CD8-positive, alpha-beta memory T cell (primary cell): ENCODE measurements at places on chromosomes 2 and 18. TPM values are rescaled to one million over a fixed set of nuclear protein-coding genes. Genes with fewer than 3 reads are reported as not detected.

CRACDL gene
- 0.27 TPM for total RNA-seq

DNA sequence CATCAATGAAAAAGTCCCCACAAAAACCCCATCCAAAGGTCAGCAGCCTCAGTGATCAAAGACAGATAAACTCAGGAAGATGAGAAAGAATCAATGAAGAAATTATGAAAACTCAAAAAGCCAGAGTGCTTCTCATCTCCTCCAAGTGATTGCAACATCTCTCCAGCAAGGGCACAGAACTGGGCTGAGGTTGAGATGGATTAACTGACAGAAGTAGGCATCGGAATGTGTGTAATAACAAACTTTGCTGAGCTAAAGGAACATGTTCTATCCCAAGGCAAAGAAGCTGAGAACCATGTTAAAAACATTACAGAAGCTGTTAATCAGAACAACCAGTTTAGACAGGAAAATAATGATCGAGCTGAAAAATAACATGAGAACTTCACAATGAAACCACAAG lies 442.8 kb upstream of the SYT4 start:
- no peak overlapping the region for H3K27ac ChIP-seq
- H3K27me3 ChIP-seq = no peaks in the 10 kb centered on the region
- no peaks in the 10 kb centered on the region for H3K4me1 ChIP-seq
- H3K4me3 ChIP-seq = no peak overlapping the region

- H3K4me3 ChIP-seq = no peak overlapping the region
- no peak overlapping the region for H3K27ac ChIP-seq
- no peaks in the 10 kb centered on the region for H3K4me1 ChIP-seq
- no peaks in the 10 kb centered on the region for H3K36me3 ChIP-seq
- DNase-seq = no peak
Measured at GRCh38 chr2:211068108-211068780, 511.8 kb downstream of the CPS1 start.

GRCh38 chr18:6362559-6363129 lies 52.1 kb downstream of the L3MBTL4 start:
- H3K36me3 ChIP-seq = no peaks in the 10 kb centered on the region
- H3K27ac ChIP-seq = no peak overlapping the region
- H3K4me3 ChIP-seq = no peak overlapping the region
- no peaks in the 10 kb centered on the region for H3K4me1 ChIP-seq
- no peaks in the 10 kb centered on the region for H3K27me3 ChIP-seq

- DNase-seq = no peak
- no peak overlapping the region for H3K4me3 ChIP-seq
- H3K27me3 ChIP-seq = no peaks in the 10 kb centered on the region
- no peaks in the 10 kb centered on the region for H3K4me1 ChIP-seq
- no peak overlapping the region for H3K27ac ChIP-seq
Measured at GRCh38 chr2:128438586-128438985, 119.9 kb upstream of the HS6ST1 start.

- H3K27me3 ChIP-seq = no peaks in the 10 kb centered on the region
- no peak for DNase-seq
- H3K27ac ChIP-seq = no peak overlapping the region
- no peak overlapping the region for H3K4me3 ChIP-seq
Measured at GRCh38 chr18:59671551-59671950, 25.7 kb downstream of the CCBE1 start.

DNA sequence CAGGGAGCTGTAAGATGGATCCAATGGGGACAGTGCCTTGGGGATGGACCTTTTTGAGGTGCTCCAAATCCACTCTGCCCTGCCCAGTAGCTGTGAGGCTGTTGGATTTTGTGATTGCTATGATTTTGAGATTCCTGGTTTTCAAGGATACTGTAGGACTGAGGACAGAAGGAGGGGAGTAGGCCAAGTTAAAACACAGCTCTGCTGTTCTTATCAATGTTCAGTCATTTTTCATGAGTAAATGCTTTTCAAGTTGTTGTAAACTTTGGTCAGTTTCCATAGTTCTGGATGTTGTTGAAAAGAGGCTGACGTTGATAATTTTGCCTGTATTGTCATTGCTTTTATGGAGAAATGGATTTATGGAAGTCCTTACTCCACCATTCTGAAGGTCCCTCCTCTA lies 361.2 kb downstream of the ZNF516 start:
- H3K4me1 ChIP-seq = no peaks in the 10 kb centered on the region
- no peaks in the 10 kb centered on the region for H3K27me3 ChIP-seq
- no peaks in the 10 kb centered on the region for H3K36me3 ChIP-seq
- no peak overlapping the region for H3K27ac ChIP-seq

DNA sequence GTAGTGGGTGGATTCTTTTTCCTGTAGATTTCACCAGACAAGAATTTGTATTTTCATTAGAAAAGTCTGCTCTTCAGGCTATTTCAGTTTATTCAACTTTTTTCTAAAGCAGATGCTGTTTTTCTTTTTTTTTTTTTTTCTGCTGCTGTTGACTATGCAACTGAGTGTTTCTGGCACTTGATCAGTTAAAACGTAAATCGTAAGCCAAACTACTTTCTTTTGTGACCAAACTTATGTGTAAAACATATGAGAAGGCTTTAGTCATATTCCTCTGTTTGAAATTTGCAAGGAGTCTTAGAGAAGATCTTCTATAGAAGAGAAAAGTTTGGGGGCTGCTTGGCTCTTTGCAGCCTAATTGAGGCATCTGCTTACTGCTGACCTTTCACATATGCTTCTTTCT lies 170.1 kb downstream of the PARD3B start:
- no peak overlapping the region for H3K27ac ChIP-seq
- H3K4me1 ChIP-seq = no peaks in the 10 kb centered on the region
- no peaks in the 10 kb centered on the region for H3K27me3 ChIP-seq
- no peak overlapping the region for H3K4me3 ChIP-seq

DNA sequence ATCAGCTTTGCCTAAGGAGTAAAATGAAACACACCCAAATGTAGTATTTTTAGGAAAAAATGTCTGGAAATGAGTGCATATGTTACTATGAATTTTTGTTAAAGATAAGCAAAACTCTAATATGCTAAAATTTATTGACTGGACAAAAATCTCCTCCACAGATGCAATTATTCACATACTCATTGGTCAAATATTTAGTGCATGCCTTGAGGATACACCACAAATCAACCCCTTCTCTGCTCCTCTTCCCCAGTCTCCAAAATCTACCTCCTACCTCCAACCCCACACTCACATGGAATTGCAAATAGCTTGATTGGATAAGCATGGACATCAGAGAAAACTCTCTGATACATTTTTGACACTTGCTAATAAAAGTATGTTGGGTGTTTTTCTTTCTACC lies 95.6 kb upstream of the CDC42EP3 start:
- no peak overlapping the region for H3K4me3 ChIP-seq
- no peaks in the 10 kb centered on the region for H3K27me3 ChIP-seq
- no peak overlapping the region for H3K27ac ChIP-seq
- H3K4me1 ChIP-seq = no peaks in the 10 kb centered on the region
- no peaks in the 10 kb centered on the region for H3K36me3 ChIP-seq

- H3K27me3 ChIP-seq = no peaks in the 10 kb centered on the region
- DNase-seq = no peak
- no peaks in the 10 kb centered on the region for H3K4me1 ChIP-seq
- H3K36me3 ChIP-seq = peaks cover 10% of the 10 kb centered on the region
Measured at GRCh38 chr2:186664385-186665043, 29.3 kb upstream of the FAM171B start.
